ENCODE measurements at places on chromosomes 6 and 20.

DNA sequence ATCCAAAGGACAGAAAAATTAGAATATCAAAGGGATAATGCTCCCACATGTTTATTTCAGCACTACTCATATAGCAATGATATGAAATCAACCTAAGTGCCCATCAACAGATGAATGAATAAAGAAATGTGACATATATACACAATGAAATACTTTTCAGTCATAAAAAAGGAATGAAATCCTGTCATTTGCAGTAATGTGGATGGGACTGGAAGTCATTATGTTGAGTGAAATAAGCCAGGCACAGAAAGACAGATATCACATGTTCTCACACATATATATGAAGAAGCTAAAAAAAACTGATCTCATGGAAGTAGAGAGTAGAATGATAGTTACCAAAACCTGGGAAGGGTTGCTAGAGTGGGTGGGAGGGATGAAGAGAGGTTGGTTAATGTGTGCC lies 135.7 kb downstream of the IBTK start:
- no peak for DNase-seq

DNA sequence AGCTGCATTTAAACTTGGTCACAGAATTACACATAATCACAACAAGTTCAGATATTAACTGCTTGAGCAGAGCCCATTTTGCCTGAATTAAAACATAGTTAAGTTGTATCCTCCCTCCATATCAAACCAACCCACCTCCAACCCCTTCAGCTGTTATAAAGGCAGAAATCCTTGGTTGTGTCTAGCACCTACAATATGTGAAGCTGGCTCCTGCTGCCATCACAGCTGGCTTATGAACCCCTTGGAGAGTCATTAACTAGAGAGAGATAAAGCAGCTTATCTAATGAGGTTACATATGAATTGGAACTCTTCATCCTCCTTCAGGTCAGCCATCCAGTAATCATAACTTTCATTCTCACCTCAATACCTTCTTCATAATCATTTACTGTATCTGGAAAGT lies 101.8 kb downstream of the EPHA7 start:
- no peak for DNase-seq

GRCh38 chr6:37409501-37409900 lies 23.5 kb upstream of the CMTR1 start:
- DNase-seq: no peak

DNA sequence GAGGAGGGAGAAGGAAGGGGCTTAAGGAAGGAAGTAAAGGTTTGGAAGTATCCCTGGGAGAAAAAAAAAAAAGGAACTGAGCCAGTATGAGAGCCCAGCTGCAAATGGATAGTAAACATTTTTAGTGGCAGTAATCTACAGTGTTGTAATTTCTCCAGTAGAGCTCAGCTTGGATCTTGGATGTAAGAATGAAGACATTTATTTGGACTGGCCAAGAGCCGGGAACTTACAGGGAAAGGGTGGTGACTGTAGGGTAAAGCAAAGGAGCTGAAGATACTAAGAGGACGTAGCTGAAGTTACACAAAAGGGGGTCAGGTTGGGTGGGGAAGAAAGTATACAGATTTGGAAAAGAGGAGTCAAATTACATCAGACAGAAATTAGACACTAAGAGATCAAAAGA lies 13.5 kb downstream of the EEF1E1 start:
- no peak for DNase-seq

DNA sequence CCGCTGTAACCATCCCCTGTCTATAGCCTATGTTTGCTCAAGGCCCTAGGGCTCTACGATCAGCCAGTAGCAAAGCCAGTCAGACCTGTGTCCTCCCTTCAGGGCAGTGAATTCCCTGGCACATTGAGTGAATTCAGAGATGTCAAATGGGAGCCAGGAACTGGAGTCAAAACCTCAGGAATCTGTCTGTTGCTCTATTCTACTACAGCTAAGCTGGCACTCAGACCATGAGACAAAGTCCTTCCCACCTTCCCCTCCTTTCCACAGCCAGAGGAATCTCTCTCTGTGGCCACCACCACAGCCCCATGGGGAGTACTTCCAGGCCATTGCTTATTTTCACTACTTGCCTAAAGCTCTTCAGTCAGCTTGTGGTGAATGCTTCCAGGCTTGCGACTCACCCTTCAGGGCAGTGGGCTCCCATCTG lies 82.0 kb downstream of the PKIB start:
- no peak for DNase-seq

- DNase-seq: no peak
These were observed 48.6 kb downstream of the FKBP5 start for GRCh38 chr6:35640017-35640664.

GRCh38 chr6:90537723-90538258 lies 49.1 kb downstream of the MAP3K7 start:
- no peak for DNase-seq

- no peak for DNase-seq
These were observed 18.1 kb upstream of the CEBPB start for GRCh38 chr20:50172347-50173013.

- no peak for DNase-seq
These were observed 79.1 kb upstream of the SLC22A23 start for GRCh38 chr6:3535776-3536435.

DNA sequence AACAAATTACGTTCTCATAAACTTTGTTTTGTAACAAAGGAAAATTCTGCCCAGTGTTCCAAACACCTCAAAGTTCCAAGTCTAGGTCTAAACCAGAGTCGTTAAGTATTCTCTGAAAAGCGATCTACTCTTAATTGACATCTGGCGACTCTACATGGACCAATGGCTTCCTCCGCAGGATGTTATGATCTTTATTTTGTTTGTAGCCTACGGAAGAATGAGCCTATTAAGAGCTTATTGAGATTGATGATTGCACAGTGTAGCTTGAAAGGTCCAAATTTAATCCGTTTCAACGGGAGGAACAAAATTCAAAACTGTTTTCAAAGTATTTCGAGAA lies 61.1 kb downstream of the FAM217A start:
- DNase-seq: no peak

DNA sequence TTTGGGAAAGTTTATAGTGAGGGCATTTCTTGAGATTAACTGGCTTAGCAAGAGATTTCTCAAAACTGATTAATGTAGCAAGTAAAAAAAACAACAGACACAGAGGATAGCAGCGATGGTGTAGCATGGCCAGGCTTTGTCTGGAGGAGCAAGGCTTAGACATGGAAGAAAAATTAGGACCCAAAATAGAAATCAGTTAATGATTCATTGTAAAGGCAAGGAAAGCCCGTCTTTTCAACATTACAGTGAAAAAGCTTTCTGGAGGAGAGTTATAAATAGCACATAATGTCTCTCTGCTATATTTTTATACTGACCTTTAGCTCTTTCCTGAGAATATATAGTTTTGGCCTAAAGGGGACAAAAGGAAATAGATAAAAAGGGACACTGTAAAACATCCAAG lies 45.1 kb downstream of the FNDC1 start:
- no peak for DNase-seq

- DNase-seq: no peak
These were observed 106.8 kb upstream of the RIPOR2 start for GRCh38 chr6:25042536-25042935.

GRCh38 chr20:44021186-44021585 lies 106.5 kb downstream of the TOX2 start:
- DNase-seq: no peak

DNA sequence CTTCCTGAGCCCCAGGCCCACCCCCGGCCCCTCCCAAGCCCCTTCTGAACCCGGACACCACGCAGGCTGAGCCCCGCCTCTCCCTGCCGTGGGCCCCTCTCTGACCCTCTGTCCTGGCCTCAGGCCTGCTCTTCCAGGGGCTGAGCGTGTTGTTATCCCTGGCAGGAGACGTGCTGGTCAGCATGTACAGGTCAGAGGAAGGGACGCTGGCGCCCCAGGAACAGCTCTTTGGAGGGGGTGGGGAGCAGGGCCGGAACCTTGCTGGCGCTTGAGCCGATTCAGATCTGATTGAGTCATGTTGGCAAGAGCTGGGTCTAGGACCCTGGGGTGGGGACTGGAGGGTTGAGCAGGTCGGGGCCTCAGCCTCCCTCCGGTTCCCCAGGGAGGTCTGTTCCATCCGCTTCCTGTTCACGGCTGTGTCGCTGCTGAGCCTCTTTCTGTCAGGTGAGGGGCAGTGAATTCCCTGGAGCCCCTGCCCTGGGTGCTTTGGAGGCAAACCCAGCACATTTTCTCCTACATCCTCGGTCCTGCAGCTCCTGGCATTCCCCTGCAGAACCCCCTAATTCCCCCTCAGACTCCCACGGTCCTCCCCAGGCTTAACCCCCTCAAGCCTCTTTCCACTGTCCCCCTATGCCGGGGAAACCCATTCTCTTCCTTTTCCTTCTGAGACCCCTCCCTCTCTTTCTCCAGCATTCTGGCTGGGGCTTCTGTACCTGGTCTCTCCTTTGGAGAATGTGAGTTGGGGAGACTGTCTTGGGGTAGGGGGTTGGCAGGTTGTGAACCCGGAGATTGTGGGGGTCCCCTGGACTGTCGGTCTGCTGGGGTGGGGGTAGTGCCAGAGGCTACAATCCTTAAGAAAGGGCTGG lies 2.0 kb downstream of the SPAG4 start:
- no peak for DNase-seq

- no peak for DNase-seq
These were observed 48.4 kb downstream of the CPXM1 start for GRCh38 chr20:2751878-2752566.

DNA sequence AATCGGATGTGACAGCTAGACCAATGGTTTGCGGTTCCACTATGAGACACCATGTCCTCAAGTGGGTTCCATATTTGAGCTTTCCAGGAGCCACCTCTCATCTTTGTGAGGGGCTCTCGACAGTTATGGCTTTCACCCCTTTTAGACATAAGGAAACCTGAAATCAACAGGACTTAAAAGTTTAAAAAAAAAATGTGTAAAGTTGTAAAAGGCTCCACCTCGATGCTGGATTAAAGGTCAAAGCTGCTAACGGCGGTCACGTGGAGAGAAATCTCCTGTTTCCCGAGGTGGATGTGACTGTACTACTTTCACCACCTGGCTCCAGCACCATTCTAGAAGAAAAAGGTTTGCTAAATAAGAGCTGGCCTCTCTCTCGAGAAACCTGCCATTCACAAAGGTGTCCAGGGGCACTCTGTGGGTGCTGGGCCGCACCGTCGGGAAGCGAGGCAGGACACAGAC lies 542 bp downstream of the ATP5F1E start:
- no peak for DNase-seq

GRCh38 chr6:41965429-41966213 lies 24.0 kb upstream of the CCND3 start:
- DNase-seq: no peak

GRCh38 chr6:73537677-73538076 lies 16.8 kb upstream of the EEF1A1 start:
- DNase-seq: no peak

DNA sequence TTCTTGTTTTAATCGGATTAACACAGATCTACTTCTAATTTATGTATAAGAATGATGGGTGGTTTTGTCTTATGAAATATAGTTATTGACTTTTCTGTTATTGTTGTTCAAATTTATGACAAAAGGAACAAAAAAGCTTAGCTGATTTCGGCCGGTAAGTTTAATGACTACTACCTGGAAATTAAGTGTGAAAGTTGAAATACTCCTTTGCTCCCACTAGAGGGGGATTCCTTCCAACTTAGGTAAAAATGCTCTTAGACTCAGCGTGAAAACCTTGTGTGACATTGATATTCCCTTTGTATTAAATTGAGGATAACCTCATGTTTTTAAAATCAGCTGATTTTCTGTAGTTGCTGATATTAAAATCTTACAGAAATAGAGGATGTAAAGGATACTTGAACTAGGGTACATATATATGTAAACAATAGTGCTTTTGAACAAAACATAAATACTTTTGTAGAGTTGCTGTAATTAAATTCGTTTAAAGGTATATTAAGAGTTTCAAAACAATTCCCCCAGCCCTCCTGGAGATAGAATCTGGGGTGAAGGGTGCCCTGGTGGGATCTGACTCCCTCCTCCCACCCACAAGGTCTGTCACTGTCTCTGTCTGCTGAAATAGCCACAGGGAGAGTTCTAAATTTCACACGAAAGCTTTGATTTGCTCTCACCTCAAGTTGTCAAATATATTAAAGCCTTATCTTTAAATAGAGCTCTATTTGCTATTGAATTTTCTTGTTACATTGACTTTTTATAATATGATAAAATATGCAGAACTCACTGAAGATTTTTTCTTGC lies 257.5 kb downstream of the ARID1B start:
- no peak for DNase-seq

- no peak for DNase-seq
These were observed 21.2 kb downstream of the C6orf132 start for GRCh38 chr6:42120895-42121865.

- no peak for DNase-seq
These were observed 890.3 kb downstream of the C6orf118 start for GRCh38 chr6:164419099-164419498.

DNA sequence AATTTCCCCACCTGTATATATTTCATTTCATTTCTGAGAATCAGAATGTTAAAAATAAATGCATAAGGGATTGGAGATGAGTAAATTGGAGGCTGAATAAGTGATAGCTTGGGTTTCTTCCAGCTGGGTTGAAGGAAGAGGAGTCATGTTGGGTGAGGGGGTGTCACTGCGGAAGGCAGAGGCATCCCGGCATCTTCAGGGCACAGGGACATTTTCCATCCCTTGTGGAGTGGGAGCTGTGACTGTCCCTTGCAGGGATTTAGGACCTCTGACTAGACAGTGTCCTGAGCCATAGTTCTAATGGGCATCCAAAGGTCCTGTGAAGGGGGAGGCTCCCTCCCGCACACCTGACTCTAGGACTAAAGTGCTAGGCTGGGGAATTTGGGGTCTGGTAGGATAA lies 2.1 kb downstream of the MCHR2 start:
- DNase-seq: no peak

DNA sequence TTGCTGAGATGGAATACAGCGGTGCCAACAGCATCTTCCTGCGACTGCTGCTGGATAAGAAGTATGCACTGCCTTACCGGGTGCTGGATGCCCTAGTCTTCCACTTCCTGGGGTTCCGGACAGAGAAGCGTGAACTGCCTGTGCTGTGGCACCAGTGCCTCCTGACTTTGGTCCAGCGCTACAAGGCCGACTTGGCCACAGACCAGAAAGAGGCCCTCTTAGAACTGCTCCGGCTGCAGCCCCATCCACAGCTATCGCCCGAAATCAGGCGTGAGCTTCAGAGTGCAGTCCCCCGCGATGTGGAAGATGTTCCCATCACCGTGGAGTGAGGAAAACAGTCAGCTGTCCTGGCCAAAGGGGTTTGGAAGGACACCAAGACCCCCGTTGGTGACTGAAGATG lies 9.2 kb downstream of the CCND3 start:
- DNase-seq: no peak
